M059J (cell line): ENCODE measurements at places on chromosomes 1 and 21. TPM values are rescaled to one million over a fixed set of nuclear protein-coding genes. Genes with fewer than 3 reads are reported as not detected.

ALDH4A1 gene
- total RNA-seq, result 5.8 and 14.8 TPM in 2 replicates

CYB561D1 gene
- total RNA-seq, result 6.6 and 8.0 TPM in 2 replicates

KCNJ15 gene
- total RNA-seq, result 0.22 and 1.5 TPM in 2 replicates

JAM2 gene
- total RNA-seq, result 1.7 and 3.0 TPM in 2 replicates

USP24 gene
- 17.1 and 22.8 TPM in 2 replicates for total RNA-seq

RBM11 gene
- 0.20 TPM in 1 of 2 replicates, not detected in the other for total RNA-seq

RXFP4 gene
- total RNA-seq, result not detected in 2 replicates

SLAMF7 gene
- 3.9 and 7.8 TPM in 2 replicates for total RNA-seq

ANKRD35 gene
- total RNA-seq, result 0.12 and 0.25 TPM in 2 replicates

ZNF683 gene
- total RNA-seq, result not detected in 2 replicates

AMIGO1 gene
- total RNA-seq, result 1.1 and 2.4 TPM in 2 replicates

SPRR2A gene
- total RNA-seq, result not detected in 2 replicates

ADCY10 gene
- total RNA-seq, result 0.15 TPM in 1 of 2 replicates, not detected in the other

EDARADD gene
- 0.05 and 1.2 TPM in 2 replicates for total RNA-seq

CA6 gene
- total RNA-seq, result not detected in 2 replicates

S100A8 gene
- total RNA-seq, result 0.15 TPM in 1 of 2 replicates, not detected in the other

PDE9A gene
- total RNA-seq, result 0.07 TPM in 1 of 2 replicates, not detected in the other

ANKRD45 gene
- total RNA-seq, result 1.2 and 3.2 TPM in 2 replicates

IL19 gene
- total RNA-seq, result not detected in 2 replicates

CFAP107 gene
- total RNA-seq, result not detected in 2 replicates

SERTAD4 gene
- 1.8 and 4.2 TPM in 2 replicates for total RNA-seq

FLG gene
- total RNA-seq, result 0.05 and 0.17 TPM in 2 replicates

LCE3D gene
- total RNA-seq, result not detected in 2 replicates

OR2T11 gene
- total RNA-seq, result not detected in 2 replicates

RIPK4 gene
- total RNA-seq, result 13.1 and 20.5 TPM in 2 replicates

CAMSAP2 gene
- total RNA-seq, result 16.1 and 24.3 TPM in 2 replicates

FAM163A gene
- total RNA-seq, result 0.05 TPM in 1 of 2 replicates, not detected in the other

KRTAP19-3 gene
- not detected in 2 replicates for total RNA-seq

DMRTA2 gene
- total RNA-seq, result 0.32 and 1.4 TPM in 2 replicates

ADAMTS4 gene
- total RNA-seq, result 0.39 and 0.67 TPM in 2 replicates

TDRD10 gene
- not detected in 2 replicates for total RNA-seq

TTC24 gene
- not detected in 2 replicates for total RNA-seq

RCC1 gene
- 36.8 and 49.1 TPM in 2 replicates for total RNA-seq

ACTN2 gene
- 0.02 TPM in 1 of 2 replicates, not detected in the other for total RNA-seq
